Kasumi-1 (cell line): ENCODE measurements at places on chromosomes 4 and X.

- DNase-seq: no peak
Measured at GRCh38 chr4:140344621-140345020, 28.8 kb upstream of the SCOC start.

DNA sequence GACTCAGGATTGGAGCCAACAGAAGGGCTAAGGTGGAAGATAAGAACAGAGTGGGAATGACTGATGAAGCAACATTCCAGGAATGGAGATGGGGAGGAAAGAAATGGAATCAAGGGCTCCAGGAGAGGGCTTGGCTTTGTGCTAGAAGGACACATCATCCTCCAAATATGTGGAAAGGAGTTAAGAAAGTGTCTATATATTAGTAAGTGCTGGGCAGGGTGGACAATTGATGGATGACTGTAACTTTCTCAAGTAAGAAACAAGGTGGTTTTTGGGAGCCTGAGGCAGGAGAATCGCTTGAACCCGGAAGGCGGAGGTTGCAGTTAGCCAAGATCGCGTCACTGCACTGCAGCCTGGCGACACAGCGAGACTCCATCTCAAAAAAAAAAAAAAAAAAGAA lies 71.6 kb upstream of the NFKB1 start:
- no peak for DNase-seq

DNA sequence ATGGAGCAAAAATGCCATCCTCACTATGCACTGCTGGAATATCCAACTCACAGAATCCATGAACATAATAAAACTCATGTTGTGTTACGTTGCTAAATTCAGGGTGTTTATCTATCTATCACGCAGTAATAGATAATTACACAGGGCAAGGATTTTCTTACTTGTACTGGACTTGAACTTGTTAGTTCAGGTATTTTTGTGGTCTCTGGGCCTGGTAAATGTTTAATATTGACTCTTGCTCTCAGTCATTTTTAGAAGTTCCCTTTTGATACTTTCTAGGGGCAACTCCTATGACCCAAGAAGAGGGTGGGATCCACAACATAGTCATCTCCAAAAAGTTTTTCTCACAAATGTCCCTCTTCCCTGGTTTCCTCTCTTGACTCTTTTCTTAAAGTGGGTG lies 522.4 kb upstream of the IGFBP7 start:
- no peak for DNase-seq

- DNase-seq: no peak
Measured at GRCh38 chr4:122695226-122695625, 37.3 kb upstream of the BBS12 start.

- DNase-seq: no peak
Measured at GRCh38 chr4:18954538-18954937, 933.0 kb upstream of the LCORL start.

DNA sequence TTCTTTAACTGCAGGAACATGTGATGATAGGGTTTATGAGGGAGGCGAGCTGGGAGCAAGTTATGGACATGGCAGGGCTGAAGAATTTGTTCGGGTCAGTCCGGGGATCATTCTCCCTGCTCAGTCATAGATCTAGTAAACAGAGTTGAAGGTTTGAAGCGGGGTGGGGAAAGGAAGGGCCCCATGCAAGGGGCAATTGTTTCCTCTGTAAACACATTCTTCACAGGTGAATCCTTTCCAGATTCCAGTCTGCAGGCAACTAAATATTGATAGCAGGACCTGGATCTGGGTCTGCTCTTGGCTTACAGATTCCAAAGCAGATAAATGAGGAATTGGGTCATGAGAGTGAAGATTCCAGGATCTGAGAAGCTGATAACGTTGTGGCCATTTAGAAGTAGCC lies 44.3 kb upstream of the ARHGAP24 start:
- no peak for DNase-seq
